Glomerular endothelial cell (primary cell): ENCODE measurements at places on chromosomes 2 and 18. TPM values are rescaled to one million over a fixed set of nuclear protein-coding genes. Genes with fewer than 3 reads are reported as not detected.

GRCh38 chr2:61135510-61135909 lies 26.5 kb upstream of the C2orf74 start:
- DNase-seq = no peak

GRCh38 chr2:53452957-53453748 lies 314.5 kb upstream of the CHAC2 start:
- no peak for DNase-seq

DNA sequence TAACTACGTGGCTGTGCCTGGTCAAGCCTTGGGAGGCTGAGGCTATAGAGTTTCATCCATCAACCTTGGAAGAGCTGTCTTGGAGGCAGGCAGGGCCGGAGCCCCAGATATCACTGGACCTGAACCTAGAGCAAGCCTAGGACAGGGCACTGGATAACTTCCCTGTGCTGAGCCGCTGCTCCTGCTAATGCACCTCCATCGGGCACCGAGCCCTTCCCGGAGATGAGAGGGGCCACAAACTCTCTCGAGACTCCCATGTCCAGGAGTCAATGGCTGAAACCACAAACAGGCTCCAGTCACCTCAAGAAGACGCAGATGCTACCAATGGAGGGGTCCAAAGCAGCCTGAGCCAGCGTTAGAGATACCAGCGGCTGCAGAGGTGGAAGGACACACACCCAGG lies 866.0 kb downstream of the LRP1B start:
- DNase-seq = no peak

DNA sequence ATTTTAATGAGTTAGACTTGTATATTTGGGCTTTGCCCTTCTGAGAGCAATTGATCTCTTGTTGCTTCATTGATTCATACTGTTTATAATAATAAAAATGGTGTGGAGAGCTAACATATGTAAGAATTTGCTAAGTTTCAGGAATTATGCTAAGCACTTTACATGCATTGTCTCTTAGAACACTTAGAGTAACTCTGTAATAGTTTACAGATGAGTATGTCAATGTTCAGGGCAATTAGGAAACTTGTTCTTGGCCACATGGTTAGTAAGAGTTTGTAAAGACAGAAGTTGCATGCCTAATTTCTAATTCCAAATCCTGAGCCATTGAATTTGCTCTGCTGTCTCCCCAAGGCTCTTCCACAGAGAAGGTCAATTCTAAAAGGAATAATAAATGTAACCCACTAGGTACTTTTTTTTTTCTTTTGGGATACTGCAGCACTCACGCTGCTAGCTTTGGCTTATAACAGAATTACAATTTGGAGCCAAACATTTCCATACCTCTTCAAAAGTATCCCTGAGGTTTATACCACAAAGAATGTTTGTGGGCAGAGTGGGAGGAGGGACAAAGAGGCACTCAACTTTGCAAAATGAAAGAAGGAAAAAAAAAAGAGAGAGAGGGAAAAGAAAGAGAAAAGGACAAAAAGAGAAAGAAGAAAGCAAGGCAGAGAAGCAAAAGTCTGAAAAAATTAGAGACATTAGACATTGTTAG lies 232.4 kb downstream of the CALCRL start:
- DNase-seq = no peak

DNA sequence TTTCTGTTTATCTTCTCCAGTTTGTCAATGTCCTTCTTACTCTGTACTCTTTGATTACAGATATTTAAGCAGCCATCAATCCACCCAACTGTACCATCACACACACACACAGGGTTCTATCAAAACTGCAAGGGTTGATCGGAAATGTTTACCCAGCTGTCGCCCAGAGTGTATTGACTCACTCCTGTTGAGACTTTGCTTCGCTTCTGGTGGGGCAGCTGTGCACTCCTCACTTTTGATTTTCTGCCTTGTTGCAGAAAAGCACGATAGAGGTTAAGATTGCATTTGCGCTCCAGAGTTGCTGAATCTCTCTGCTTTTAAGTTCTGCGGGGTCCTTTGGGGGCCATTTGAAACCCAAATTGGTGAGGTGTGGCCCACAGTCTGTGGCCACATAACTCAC lies 216.2 kb downstream of the SETBP1 start:
- DNase-seq = no peak

GRCh38 chr18:6921571-6921970 lies 192.1 kb downstream of the ARHGAP28 start:
- DNase-seq = no peak

GRCh38 chr18:67496469-67496868 lies 20.1 kb downstream of the DSEL start:
- DNase-seq = no peak

- DNase-seq = no peak
Observed at GRCh38 chr18:25630682-25631081, 278.7 kb upstream of the ZNF521 start.

- DNase-seq = no peak
Observed at GRCh38 chr18:80103231-80103630, 5.8 kb upstream of the ADNP2 start.

DNA sequence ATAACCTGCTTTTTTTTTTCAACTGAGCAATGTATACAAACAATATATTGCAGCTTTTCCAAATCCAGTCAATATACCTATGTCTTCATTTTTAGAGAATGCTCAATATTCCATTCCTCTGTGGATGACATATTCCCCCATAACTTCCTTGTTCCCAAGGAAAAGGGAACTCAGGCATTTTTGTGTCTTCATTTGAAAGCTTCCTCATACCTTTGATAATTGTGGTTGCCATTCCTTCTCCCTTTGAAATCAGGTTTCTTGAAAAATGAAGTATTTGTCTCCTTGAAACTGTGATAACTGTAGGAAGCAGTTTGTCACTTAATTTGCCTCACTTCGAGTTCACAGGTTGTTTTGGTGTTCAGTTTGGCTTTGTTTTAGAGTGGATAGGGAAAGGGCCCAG lies 13.5 kb downstream of the ELAC1 start:
- DNase-seq = no peak

DNA sequence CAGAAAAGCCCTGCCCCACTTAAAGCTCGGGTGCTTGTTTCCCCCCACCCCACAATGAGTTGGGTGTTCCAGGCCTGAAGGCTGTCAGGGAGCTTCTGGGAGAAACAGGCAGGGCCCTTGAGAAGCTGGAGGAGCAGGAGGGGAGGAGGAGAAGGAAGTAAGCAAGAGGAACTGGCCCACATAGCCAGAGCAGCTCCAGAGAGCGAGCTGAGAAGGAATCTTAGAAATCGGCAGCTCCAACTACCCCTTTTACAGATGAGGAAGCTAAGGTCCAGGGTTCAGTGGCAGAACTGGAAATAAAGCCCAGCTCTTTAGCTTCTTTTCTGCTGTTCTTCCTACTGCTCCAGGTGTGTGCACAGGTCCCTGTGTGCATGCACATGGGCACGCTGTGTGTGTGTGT lies 12.7 kb upstream of the KCNK3 start:
- DNase-seq = no peak

- DNase-seq = no peak
Observed at GRCh38 chr2:207122651-207123334, 43.0 kb downstream of the KLF7 start.

GRCh38 chr2:172270278-172271079 lies 156.9 kb upstream of the ITGA6 start:
- DNase-seq = no peak

DNA sequence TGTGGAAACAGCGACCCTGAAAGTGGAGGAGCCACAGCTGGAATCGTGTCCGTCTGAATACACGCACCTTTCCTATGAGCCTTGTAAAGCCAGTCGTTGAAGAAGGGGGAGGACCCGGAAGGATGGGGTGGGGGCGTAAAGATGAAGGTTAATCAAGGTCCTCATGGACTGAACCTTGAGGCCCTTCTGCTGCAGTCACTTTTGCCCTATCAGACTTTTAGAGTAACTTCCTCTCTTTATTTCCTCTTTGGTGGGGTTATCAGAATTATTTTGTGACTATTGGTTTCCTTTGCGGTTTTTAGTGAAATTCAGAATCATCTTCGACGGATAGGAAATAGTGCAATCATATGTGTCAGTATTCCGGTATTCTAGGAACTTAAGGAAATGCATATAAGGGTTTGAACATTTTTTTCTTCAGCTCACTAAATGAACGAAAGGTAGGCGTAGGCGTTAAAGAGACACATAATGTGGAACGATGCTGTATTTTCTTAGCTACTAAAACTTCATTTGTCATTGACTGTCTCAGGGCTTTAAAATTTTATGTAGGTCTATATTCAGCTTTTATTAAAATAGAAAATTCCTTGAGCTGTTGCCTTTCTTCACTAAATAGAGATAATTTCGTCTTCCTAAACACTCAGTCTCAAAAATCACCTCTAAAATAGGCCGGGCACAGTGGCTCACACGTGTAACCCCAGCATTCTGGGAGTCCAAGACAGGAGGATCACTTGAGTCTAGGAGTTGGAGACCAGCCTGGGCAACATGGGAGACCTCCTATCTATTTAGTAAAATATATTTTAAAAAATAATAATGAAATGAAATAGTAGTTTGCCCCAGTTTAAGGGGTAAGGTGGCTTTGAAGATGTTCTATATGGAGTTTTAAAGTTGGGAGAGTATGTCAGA lies 1.4 kb upstream of the YES1 start:
- DNase-seq = no peak

DNA sequence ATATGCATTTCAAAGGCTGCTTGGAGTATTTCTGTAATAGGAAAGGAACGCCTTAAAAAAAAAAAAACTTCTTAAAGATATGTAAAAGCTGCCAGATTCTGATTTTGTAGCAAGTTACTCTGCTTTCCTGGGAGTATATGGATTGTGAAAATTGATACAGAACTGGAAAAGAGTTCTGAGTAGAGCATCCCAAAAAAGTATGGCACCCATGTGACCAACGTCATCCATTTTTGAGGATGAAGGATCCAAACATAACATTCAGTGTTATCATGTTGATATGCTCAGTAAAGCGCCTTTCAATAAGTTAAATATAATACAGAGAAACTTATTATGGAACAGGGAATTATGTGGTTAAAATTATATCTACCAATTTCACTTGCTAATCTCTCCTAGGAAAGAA lies 978.4 kb upstream of the POU3F3 start:
- DNase-seq = no peak

LCT gene
- under 0.01 TPM in 1 of 2 replicates, not detected in the other for total RNA-seq

HOXD11 gene
- total RNA-seq = 2.2 and 2.5 TPM in 2 replicates

C1GALT1C1L gene
- total RNA-seq = 0.47 TPM in 1 of 2 replicates, not detected in the other

OSR1 gene
- total RNA-seq = 0.10 and 1.3 TPM in 2 replicates

FBLN7 gene
- 2.2 and 5.8 TPM in 2 replicates for total RNA-seq

CBLN2 gene
- 0.47 TPM in 1 of 2 replicates, not detected in the other for total RNA-seq

MEP1B gene
- not detected in 2 replicates for total RNA-seq

SOS1 gene
- total RNA-seq = 12.5 and 21.0 TPM in 2 replicates

MC4R gene
- not detected in 2 replicates for total RNA-seq

DNER gene
- total RNA-seq = 5.4 and 13.4 TPM in 2 replicates

PAX3 gene
- total RNA-seq = not detected in 2 replicates

SERPINB7 gene
- 0.58 and 0.82 TPM in 2 replicates for total RNA-seq
